ENCODE measurements at places on chromosomes 4 and X.

DNA sequence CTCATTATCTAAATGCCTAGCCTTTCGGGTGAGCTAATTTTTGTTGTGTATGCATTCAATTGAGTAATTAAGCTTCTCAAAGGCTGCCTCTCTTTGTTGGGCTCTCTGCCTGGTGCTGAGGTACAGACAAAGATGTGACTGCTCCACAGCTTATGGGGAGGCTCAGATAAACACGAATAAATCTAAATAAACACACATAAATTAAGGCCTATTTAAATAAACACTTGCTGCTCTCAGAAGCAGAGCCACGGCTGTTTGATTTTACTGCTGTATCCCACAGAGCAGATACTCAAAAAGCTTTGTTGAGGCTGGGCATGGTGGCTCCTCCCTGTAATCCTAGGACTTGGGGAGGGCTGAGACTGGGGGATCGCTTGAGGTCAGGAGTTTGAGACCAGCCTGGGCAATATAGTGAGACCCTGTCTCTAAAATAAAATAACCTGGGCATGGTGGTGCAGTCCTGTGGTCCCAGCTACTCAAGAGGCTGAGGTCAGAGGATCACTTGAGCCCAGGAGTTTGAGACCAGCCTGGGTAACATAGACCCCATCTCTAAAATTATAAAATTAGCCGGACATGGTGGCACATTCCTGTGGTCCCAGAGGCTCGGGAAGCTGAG is 8.4 kb upstream of the CD99 start:
- no peak for DNase-seq

GRCh38 chr4:21790438-21791029 is 158.0 kb downstream of the KCNIP4 start:
- no peak for DNase-seq

GRCh38 chr4:47485047-47485692 is at the start of gene ATP10D:
Gene ATP10D, plus strand, starts transcription at chr4:47485275. Its CDS starts 27,266 bp downstream, at chr4:47512541.
- DNase-seq = peak; percentile 95

GRCh38 chr4:72918362-72918761 is 151.2 kb downstream of the COX18 start:
- DNase-seq = no peak

- no peak for DNase-seq
These were observed 103.1 kb upstream of the PCDH7 start for GRCh38 chr4:30616942-30617646.
